Hepatocyte (in vitro differentiated cells): ENCODE measurements at places on chromosomes 16 and 17. TPM values are rescaled to one million over a fixed set of nuclear protein-coding genes. Genes with fewer than 3 reads are reported as not detected.

GRCh38 chr17:44308865-44309264 lies 464 bp downstream of the RUNDC3A start:
- DNase-seq: no peak

Gene SPNS2
- 10.3 and 13.4 TPM in 2 replicates for polyA plus RNA-seq

Gene TNP2
- not detected in 2 replicates for polyA plus RNA-seq

DNA sequence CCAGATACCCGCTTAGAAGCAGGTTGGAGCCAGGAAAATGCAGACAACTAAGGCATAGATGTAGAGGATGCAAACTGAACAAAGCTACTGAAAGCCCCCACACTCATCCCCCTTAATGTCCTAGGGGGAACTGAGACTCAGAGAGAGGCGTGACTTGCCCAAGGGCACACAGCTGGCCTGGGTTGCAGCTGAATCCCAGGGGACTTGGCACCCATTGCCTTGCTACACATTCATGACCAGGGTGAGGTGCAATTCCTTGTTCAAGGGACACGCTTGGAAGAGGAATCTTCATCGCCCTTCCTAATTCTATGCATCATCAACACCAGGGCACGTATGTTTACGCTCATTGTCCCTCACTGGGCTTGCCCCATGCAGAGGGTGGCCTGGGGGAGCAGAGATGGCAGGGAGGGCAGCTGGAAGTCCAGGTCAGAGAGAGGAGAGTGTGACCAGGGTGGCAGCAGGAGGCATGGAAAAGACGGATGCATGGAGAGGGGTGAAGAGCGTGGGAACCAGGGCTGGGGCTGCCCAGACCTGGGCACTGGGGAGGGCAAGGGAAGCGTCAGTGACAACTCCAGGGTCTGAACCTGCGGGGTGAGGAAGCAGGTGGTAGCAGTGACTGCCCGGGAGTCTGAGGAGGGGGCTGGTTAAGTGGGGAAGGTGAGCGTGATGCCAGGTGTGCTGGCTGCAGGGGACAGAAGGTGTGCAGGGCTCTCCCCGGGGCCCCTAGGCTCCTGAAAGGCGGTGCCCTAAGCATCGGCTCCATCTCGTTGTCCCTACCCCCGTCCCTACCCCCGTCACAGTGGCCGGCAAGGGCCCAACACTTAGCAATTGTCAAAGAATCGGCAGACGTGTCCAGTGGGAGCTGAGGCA lies 267.1 kb upstream of the TNRC6C start:
- no peak for DNase-seq

Gene TEX14
- polyA plus RNA-seq: 0.05 TPM in 1 of 2 replicates, not detected in the other

DNA sequence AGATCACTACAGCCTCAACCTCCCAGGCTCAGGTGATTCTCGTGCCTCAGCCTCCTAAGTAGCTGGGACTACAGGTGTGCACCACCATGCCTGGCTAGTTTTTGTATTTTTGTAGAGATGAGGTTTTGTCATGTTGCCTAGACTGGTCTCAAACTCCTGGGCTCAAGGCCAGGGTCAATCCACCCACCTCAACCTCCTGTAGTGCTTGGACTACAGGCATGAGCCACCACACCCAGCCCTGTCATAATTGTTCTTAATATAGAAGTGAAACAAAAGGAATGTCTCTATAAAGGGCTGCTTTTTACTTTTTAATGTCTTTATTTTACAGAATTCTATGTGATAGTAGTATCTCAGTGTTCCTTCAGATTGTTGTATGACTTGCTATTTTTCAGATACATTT lies 345.2 kb upstream of the TBX2 start:
- DNase-seq: no peak

Gene TMEM114
- polyA plus RNA-seq: not detected in 2 replicates

- DNase-seq: no peak
Measured at GRCh38 chr17:56457501-56457900, 136.0 kb upstream of the NOG start.

Gene PYY
- polyA plus RNA-seq: 0.28 and 16.9 TPM in 2 replicates

Gene GNGT2
- polyA plus RNA-seq: 0.92 TPM in 1 of 2 replicates, not detected in the other

Gene SLC13A5
- polyA plus RNA-seq: 7.3 and 7.5 TPM in 2 replicates

Gene PRSS21
- polyA plus RNA-seq: not detected in 2 replicates

- no peak for DNase-seq
Measured at GRCh38 chr17:31456814-31457213, 65.3 kb downstream of the RAB11FIP4 start.

DNA sequence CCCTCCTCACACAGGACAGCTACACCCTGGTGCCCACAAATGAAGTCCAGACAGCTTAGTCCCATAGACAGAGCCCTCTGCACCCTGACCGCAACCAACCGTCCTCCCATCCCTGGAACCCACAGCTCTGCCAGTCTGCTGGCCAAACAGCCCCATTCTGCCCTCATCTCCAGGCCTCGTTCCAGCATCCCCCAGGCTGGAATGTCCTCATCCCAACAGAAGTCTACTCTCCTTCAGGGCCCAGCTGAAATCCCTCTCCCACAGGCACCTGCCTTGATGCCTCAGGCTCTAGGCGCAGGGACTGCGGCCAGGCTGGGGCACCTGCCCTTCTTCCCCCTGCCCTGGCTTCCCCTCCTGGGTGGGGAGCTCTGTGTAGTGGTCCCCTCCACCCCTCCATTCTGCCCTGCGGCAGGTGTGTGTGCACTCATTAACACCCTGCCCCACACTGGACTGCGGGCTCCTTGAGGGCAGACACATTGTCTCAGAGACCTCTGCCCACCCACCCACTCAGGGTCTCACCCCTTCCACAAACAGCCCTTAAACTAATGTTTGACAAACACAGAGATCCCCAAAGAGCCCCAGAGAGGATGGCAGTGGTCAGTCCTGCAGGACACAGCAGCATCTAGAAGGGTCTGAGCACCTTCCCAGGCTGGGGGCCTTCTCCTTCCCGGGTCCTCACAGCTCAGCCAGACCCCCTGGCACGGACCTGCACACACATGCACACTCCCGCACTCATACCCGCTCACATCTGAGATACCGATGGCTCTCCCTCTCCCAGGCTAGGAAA lies 820 bp downstream of the GRIN2C start:
- no peak for DNase-seq

DNA sequence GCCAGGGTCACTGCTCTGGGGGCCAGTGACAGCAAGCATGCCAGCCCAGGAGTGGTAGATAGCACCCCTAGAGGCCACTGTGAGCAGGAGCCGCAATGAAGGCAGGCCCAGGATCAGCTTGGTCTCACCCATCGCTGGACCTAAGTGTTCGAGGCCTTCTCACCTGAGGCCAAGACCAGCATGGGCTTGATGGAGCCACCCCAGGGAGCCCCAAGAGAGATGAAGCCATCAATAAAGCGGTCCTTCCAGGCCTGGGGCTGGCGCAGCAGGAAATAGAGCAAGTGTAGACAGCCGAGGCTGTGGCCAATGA lies 1.8 kb downstream of the LCAT start:
- DNase-seq: peak; percentile 55

GRCh38 chr17:9509236-9509816 lies 66.3 kb downstream of the STX8 start:
- DNase-seq: no peak

DNA sequence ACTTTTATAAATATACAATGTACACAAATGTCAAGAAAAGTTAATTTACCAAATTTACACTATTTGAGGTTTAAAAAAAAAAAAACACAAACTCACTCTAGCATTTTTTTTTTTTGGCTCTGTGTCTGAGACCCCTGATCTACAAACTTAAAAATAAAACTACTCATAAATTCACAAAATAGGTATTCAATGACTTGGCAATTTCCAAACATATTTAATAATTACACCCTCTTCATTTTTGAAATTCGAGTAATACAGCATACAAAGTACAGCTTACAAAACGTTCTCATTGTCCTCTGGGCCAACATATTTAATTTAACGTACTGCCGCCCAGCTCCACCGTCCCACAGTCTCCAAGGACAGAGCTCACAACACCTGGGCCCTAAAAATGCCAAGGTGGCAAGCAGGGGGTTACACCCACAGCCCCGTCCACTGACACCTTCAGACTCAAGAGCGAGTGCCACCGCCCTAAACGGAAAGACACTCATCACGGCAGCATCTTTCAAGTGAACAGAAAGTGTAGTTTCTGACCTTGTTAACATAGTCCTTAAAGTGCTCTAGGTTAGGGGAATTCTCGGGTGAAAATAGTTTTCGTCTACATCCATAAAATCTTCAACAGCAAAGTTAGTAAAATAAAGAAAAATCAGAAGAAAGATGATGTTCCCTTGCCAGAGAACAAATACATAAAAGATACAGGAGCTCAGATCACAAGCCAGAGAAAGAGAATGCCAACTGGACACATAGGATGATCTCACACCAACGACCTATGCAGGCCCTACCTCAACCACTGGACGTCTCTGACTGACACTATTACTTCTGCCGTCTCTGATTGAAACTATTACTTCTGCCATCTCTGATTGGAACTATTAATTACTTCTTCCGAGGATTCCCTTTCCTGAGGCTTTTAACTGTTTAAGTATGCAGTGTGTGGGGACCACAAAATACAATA lies 4.2 kb downstream of the ADCY9 start:
- no peak for DNase-seq

Gene AANAT
- polyA plus RNA-seq: 0.92 TPM in 1 of 2 replicates, not detected in the other

DNA sequence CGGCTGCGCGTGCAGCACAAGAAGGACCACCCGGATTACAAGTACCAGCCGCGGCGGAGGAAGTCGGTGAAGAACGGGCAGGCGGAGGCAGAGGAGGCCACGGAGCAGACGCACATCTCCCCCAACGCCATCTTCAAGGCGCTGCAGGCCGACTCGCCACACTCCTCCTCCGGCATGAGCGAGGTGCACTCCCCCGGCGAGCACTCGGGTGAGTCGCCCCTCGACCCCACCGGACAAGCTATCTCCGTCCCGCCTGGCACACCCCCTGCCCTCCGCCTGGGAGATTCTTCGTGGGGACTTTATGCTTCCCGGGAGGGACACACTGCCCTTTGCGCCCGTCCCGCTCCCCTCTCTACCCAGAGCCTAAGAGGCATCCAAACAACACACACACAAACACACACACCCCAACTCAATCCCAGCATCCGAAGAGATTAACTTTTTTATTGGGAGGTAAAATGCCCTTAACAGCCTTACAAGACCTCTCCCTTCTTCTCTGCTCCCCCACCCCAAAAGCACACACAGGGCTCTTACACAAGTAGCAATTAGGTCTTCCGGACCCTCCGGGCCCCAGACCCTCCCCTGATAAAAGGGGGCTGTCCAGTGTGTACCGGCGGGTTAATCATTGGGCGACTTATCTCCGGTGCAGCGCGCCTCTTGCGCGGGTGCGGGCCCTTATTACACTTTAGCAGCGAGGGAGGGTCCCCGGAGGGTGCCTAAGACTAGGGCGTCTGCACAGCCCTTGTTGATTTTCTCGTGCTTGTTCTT lies 2.1 kb downstream of the SOX9 start:
- peak; percentile 69 for DNase-seq

DNA sequence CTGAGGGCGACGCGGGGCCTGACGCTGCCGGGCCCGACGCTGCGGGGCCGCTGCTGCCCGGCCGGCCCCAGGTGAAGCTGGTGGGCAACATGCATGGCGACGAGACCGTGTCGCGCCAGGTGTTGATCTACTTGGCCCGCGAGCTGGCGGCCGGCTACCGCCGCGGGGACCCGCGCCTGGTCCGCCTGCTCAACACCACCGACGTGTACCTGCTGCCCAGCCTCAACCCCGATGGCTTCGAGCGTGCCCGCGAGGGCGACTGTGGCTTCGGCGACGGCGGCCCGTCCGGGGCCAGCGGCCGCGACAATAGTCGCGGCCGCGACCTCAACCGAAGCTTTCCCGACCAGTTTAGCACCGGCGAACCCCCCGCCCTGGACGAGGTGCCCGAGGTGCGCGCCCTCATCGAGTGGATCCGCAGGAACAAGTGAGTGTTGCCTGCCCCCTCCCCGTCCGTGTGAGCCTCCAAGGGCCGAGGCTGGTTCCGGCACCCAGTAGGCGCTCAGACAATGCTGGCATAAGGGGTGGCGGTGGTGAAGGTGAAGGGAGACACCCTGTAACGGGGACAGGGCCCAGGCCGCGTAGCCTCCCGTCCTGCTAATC lies 676 bp downstream of the CPD start:
- no peak for DNase-seq

GRCh38 chr16:67673712-67674580 lies 7.3 kb downstream of the C16orf86 start:
- no peak for DNase-seq

DNA sequence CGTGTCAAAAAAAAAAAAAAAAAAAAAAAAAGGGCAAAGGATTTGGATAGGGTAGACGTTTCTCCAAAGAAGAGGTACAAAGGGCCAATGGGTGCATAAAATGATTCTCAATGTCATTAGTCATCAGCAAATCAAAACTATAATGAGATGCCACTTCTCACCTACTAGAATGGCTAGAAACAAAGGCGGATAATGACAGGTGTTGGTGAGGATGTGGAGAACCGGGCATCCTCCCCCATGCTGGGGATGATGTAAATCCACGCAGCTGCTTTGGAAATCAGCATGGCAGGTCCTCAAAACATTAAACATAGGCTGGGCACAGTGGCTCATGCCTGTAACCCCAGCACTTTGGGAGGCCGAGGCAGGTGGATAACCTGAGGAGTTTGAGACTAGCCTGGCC lies 9.4 kb downstream of the ITGAX start:
- DNase-seq: no peak

Gene SGF29
- 14.1 and 17.1 TPM in 2 replicates for polyA plus RNA-seq

DNA sequence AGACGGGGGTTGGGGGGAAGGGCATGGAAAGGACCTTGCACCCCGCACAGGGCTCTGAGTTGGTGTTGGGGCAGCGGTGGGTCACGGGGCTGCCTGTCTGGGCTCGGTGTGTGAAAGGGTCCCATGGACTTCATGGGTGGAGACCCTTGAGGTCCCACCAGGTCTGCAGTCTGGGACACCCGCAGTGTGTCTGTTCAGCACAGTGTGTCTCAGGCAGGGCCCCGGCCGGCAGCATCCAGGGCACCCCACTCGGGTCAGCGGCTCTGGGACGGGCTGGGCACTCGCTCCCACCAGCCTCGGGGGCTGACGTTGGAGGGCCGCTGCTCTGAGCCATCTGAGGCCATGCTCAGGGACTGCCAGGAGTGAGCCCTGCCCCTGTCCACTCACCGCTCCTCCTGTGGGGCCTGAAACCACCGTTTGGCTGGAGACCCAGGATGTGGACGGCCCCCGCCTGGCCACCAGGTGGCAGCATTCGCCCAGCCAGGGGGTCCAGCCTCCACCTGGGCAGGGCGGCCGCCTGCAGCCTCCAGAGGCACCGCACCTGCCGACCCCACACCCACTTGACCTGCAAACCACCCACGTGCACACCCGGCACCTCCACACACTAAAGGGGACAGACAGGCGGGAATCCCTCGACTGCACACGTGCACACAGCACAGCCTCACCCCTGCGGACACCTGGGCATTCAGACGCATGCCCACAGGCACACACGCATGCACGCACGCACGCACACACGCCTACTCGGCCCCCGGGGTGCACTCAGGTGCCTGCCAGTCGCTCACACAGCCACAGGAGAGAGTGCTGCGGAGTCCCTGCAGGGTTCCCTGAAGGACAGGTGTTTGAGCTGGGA lies 10.1 kb upstream of the ZFPM1 start:
- DNase-seq: peak; percentile 89
